ENCODE measurements at places on chromosomes 6 and 20.
A peak's percentile ranks its signal among the peaks of the same experiment; 100 is the strongest.

DNA sequence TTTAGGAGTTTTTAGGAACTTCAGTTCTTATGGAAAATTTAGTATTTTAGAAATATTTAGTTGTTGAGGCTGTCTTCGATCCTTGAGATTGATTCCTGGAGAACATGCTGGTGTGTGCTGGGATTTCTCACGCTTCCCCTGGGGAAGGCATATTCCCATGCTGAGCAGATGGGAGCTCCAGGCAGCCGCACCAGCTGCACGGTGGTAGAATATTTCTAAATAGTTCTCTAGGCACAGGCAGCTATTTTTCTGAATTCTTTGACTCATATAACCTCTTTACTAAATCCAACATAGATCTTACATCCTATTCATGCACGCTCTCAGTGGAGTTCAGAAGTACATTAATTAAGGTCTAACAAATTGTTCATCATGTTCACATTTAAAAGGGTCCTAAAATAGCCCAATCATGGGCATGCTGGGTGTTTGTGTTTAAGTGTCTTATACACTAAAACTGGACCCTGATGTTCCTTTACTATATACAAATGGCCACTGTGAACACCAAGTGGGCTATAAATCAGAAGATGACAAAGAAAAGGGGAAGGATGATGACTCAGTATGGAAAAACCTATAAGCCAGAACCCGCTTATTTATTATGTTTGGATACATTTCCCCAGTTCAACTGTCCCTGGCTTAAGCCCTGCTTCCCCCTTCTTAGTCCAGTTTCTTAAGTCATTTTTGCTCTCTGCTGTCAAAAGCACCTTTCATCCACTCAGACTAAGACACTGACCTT, 138.5 kb downstream of the UST start:
- no peak for DNase-seq

GRCh38 chr20:58229198-58229798, 845 bp upstream of the ANKRD60 start:
- DNase-seq: no peak

- no peak for DNase-seq
Observed at GRCh38 chr6:157561929-157562810, 181.2 kb downstream of the ZDHHC14 start.

DNA sequence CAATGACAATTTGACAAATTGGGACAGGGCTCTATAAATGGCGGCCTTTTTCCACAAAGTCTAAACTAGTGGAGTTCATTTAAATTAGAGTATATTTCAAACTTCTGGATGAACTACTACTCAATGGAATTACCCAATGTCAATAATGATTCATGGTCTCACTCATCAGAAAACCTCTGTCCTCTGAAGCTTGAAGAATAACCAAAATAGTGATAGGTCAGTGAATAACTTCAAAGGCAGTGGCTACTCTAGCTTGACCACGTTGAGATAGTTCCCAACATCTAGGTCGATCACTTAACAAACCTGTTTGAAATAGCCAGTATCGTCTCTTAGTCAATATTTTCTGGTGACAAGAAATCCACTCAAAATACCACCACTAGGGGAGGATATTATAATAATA, 197.6 kb downstream of the HDGFL1 start:
- DNase-seq: no peak

GRCh38 chr20:21995461-21995860, 290.0 kb downstream of the PAX1 start:
- no peak for DNase-seq

DNA sequence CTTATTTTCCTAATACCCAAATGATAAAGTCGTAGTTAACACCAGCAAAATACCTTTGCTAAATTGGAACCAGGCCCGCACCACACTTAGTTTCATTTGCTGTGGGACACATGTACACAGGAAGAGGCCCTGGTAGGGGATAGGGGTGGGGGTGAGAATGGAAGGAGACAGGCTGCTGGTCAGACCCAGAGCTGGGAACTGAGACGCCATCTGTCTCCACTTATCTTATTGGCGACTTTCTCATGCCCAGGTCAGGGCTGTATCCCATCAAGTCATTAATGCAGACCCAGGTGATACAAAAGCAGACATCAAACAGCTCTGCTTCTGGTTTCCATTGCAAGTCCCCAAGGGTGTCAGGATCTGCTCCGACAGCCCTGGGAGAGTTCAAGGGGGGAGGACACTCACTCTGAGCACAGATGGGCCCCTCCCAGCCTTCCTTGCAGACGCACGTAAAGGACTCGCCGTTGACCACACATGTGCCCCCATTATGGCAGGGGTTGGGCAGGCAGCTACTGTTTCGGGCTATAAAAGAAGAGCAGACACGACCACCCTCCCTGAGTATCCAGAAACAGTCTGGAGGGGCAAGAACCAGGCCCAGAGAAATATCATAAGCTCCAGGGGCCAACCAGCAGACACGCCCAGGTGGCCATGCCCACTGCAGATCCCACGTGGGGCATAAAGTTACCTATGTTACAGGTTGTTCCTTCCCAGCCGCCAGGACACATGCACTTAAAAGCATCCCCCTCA, 29.2 kb downstream of the JAG1 start:
- DNase-seq: no peak

- DNase-seq: no peak
Observed at GRCh38 chr6:89596056-89596455, 42.5 kb downstream of the LYRM2 start.

- DNase-seq: no peak
Observed at GRCh38 chr6:14429396-14429795, 311.8 kb downstream of the CD83 start.

DNA sequence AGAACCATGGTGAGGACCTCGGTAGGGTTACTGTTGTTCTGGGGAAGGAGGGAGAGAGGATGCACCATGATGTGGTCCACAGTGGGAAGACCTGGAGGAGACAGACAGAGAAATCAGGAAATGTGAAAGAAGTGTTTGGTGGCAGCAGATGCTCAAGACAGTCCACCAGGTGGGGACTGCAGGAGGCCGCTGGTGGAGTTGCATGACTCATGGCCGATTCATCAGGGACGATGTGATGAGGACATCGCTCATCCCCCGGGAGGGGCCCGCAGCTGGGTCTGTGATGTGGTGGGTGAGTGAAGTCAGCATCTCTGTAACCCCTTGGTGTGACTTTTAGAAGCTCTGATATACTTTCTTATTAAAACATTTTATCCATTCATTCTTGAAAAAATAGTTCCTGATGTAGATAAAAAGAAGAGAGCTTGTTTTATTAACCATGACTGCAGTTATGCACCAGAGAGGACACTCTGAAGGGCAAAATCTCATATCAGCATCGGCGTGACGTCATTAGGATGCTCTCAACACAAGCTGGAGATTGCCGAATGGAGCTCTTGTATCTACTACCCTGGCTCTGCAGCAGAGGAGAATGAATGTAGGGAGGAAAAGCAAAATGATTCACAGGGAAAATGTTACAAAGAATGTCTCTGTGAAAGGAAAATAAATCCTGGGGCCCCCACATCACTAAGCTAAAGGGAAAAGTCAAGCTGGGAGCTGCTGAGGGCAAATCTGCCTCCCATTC, 71.2 kb downstream of the RAMACL start:
- peak; percentile 49 for DNase-seq

- DNase-seq: no peak
Observed at GRCh38 chr6:9496837-9497236, 918.0 kb downstream of the TFAP2A start.

DNA sequence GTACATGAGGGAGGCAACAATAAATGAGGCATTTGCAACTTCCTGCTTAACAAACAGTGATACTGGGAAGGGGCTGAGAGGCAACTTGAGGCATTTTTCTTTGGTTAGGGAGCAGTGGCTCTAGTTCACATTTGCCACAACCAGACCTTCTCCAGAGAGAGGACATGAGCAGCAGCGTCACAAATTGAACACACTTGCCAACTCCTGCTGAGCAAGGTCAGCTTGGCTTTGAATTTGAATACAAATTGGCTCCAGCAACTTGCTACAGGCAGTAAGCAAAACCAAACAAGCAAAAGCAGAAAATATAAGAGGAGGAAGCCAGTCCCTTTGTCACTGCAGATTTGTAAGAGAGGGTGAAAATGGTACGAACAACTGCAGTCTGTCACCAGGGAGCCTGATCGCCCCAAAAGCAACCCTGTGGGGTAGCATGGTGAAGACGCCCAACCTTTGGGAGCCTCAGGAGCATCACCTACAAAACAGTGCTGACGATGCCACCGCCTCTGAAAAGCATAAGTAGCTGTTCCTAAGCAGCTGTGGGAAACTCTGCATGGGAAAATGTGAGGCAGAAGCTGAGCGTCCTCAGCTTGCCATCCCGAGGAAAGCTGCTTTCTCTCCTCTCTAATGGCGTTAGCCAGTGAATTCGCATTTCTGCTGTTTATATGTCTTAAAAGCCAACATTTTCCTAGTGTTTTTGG, 378.7 kb downstream of the RNGTT start:
- DNase-seq: no peak

- no peak for DNase-seq
Observed at GRCh38 chr6:2732503-2733089, 18.1 kb downstream of the MYLK4 start.

GRCh38 chr6:3850451-3851203, 1.5 kb downstream of the FAM50B start:
- DNase-seq: no peak

GRCh38 chr6:34692280-34692679, 4.3 kb downstream of the ILRUN start:
- no peak for DNase-seq

GRCh38 chr6:79250107-79250514, 15.6 kb upstream of the HMGN3 start:
- no peak for DNase-seq

- no peak for DNase-seq
Observed at GRCh38 chr20:48178633-48179032, 393.4 kb upstream of the SULF2 start.

- DNase-seq: no peak
Observed at GRCh38 chr6:105793130-105793529, 293.0 kb upstream of the PRDM1 start.

DNA sequence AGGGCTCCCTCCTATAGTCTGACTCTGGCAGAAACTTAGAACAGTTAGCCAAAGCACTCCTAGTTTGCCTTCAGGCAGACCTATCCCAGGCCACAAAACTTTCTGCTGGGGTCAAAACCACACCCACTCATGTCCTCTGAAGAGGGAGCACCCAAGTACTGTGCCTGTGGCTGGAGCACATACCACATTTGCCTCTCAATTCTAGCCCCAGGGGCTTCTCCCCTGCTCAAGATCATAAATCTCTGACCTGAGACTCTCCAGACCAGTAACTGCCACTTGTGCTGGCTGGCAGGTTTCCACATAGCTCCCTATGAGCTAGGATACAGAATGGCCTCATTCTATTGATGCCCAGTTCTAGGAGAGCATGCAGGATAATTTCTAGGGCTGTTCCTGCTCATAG, 781.0 kb downstream of the EYS start:
- no peak for DNase-seq

DNA sequence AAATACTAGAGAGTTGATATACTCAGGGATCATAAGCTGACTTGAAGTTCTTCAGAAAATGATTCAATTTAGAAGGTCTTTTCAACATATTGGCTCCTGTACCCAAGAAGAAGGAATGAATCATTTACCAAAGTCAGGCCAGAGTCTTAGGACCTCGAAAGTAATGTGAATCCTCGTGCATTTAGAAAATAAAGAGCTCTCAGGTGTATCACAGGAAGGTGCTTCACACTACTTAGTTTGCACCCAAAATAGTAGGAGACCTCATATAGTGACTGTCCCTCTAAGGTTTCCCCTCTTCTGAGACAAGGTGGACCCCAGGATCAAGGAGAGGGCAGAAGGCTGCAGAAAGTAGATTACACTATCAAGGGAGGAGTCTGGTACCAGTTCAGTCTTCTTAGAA, 71.8 kb downstream of the F13A1 start:
- no peak for DNase-seq

GRCh38 chr6:91926827-91927226, 1340.0 kb upstream of the MAP3K7 start:
- DNase-seq: no peak

GRCh38 chr20:62453186-62453808, 22.5 kb downstream of the GATA5 start:
- DNase-seq: no peak

- peak; percentile 12 for DNase-seq
Observed at GRCh38 chr20:45985573-45985972, 13.6 kb upstream of the ZNF335 start.

GRCh38 chr20:14055127-14055742, 59.9 kb downstream of the MACROD2 start:
- DNase-seq: no peak

DNA sequence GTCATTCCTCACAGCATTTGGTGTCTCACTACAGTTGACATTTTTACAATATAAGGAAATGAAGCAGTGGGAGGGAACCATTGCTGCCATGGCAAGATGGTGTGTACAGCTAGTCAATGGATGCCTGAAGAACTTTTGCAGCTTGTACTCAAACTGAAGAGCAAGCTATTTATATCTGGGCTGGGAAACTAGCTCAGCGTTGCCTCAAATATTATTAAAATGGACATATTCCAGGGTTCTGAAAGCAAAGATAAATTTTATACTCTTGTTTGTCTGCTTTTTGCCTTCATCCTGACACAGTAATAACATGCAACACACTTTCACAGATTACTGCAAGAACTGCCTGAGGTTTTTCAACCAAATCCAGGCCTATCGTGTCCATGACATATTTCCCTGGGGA, 156.4 kb upstream of the COL21A1 start:
- DNase-seq: no peak

GRCh38 chr6:41615311-41615710, 23.0 kb upstream of the MDFI start:
- DNase-seq: no peak

- DNase-seq: no peak
Observed at GRCh38 chr20:23003881-23004460, 31.1 kb upstream of the SSTR4 start.

- DNase-seq: no peak
Observed at GRCh38 chr6:19719691-19720128, 117.5 kb upstream of the ID4 start.

GRCh38 chr20:57440678-57441509, 49.7 kb downstream of the RBM38 start:
- peak; percentile 91 for DNase-seq

All from posterior cingulate gyrus (tissue), 11 donors.